Activated CD4-positive, alpha-beta T cell treated with anti-CD3 and anti-CD28 coated beads, Interleukin-2, amount 10 ng/mL, durations not matched to agents 24 days and 14 days (primary cell): ENCODE measurements at places on chromosomes 5 and 9. TPM values are rescaled to one million over a fixed set of nuclear protein-coding genes. Genes with fewer than 3 reads are reported as not detected.
A peak's percentile ranks its signal among the peaks of the same experiment; 100 is the strongest.

Gene NUDT2
- 30.4 and 31.9 TPM in 2 replicates for total RNA-seq

Gene FOXD4L6
- total RNA-seq = not detected in 2 replicates

Gene TEX53
- not detected in 2 replicates for total RNA-seq

Gene PHF24
- total RNA-seq = 0.14 and 0.57 TPM in 2 replicates

Gene PLPP7
- total RNA-seq = not detected in 2 replicates

Gene CEP78
- total RNA-seq = 34.5 and 39.1 TPM in 2 replicates

Gene C6
- total RNA-seq = not detected in 2 replicates

Gene FST
- total RNA-seq = 0.33 and 0.75 TPM in 2 replicates

Gene SNX24
- total RNA-seq = 0.37 and 0.45 TPM in 2 replicates

Gene CIZ1
- 142 and 143 TPM in 2 replicates for total RNA-seq

Gene SPINK5
- not detected in 2 replicates for total RNA-seq

Gene SPINK6
- total RNA-seq = not detected in 2 replicates

Gene RIC1
- 20.2 and 20.4 TPM in 2 replicates for total RNA-seq

Gene PCDHA1
- not detected in 2 replicates for total RNA-seq

DNA sequence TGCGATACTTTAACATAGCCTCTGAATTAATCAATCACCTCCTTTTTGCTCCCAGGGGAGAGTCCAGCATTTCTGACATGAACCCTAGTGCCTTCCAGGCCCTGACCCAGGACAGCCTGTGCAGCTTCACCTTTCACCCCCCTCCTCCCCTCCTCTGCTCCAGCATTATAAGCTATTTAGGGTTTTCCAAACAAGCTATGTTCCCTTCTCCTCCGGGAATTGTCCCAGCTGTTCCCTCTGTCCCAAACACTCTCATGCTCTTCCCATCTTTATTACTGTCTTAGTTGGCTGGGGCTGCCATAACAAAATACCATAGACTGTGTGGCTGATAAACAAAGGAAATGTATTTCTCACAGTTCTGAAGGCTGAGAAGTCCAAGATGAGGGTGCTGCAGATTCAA is 161.5 kb downstream of the EBF1 start:
- no peak for DNase-seq

DNA sequence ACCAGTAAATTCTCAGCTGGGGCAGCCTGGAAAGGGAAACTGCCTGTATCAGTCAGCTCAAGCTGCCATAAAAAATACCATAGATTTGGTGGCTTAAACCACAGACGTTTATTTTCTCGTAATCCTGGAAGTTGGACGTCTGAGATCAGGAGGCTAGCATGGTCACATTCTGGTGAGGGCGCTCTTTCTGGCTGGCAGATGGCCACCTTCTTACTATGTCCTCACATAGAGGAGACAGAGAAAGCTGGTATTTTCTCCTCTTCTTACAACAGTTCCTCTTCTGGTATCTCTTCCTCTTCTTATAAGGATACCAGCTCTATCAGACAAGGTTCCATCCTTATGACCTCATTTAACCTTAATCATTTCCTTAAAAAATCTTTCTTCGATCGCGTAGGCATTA is 50.5 kb upstream of the RFX3 start:
- DNase-seq = no peak

DNA sequence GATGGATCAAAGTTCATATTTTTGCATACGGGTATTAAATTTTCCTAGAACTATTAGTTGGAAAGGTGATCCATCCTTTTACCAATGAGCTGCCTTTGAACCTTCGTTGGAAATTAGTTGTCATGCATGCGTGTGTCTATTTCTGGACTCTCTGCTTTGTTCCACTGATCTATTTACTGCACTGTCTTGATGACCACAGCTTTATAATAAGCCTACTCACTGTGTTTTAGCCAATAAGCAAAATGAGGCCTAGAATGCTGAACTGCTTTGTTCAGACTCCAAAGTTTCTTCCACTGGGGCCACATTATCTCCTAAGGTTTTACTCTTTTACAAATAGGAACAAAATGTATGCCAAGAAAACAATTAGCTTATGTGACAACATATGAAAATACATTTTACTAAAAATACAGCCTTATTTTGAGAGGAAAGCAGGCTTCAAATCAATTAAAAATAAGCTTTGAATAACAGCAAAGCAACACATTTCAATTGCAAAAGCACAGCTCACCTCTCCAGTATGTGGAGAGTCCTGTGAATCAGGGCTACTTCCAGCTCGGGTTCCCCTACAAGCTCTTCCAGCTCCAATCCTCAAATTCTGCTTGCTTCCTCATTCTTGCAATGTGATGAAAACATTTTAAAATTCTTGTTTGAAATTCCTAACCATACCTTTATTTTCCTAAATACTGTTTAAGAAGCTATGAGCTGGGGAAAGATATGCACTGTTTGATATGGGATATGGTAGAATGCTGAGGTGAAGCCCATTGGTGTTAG is 72.0 kb downstream of the RETREG1 start:
- no peak for DNase-seq

DNA sequence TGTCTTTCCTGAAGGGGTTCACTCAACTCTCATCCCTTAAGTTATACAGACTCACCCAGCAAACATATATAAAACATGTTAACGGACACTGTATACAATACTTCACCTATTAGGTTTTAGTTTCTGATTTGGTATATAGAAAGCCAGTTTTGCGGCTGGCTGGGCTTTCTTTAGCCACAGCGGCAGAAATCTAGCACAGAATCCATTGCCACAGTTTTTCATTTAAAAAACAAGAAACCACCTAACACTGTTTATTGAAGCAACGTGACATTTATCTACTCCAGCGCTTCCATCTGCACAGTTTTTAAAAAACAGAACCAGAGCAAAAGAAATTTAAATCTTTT is 67.3 kb downstream of the SNX30 start:
- no peak for DNase-seq

GRCh38 chr9:109488351-109488750 is 9.8 kb downstream of the PTPN3 start:
- no peak for DNase-seq

DNA sequence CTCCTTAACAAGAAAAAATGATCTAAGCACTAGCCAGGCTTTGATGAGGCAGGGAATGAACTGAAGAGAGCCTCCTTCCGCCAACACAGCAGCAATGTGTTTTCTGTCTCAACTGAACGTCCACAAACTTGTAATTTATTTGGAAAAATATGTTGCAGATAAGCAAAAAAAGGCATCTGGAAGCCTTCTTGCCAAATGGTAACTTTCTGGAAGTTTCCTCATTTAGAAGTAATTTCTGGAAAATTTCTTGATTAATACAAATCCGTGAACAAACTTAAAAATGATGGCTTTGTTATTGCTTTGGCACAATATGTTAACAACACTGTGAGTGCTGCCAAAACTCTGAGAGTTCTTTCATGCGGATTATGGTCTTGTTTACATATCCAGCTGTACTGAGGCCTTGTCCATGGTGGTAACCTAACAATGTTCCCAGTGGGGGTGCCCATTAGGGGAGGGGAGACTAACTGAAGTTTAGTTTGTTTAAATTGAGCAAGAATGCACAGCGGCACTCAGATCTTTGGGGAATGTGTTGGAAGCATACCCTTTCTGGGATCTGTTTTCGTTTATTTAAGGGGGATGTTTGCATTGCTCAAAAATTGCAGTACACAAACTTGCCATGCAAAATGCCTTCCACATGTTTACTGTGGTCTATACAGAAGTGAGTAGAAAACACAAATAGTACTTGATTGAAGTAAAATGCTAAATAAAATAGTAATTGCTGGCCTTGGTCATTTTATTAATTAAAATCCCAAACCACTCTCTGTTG is 334.7 kb downstream of the NR2F1-AS1 start:
- no peak for DNase-seq

DNA sequence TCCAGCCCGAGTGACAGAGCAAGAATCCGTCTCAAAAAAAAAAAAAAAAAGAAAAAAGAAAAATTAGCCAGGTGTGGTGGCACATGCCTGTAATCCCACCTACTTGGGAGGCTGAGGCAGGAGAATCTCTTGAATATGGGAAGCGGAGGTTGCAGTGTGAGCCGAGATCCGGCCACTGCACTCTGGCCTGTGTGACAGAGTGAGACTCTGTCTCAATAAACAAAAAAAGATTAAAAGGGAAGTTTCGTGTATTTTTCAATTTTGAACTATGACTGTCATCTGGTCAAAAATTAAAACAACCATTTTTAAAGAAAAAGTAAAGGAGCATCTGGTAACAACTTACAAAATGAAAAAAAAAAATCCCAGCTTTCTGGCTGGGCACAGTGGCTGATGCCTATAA is 36.3 kb upstream of the PLIN2 start:
- no peak for DNase-seq

DNA sequence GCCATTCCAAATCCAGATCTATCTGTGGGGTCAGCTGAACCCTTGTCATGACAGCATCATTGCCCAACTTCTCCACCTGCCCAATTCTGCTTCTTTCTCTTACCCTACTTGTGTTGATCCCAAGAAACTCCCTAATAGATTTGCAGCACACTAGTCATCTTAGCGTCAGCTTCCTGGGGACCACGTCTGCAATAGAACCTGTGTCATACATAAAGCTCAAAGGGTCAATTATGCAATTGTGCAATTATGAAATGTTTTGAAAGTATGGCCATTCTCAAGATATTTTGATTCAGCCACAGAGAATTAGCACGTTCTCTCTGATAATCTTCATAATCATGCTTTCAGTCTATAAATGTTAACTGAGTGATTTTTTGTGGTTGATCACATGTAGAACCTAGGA is 87.4 kb upstream of the PAPPA start:
- no peak for DNase-seq

- peak; percentile 85 for DNase-seq
These were observed 709 bp downstream of the UAP1L1 start for GRCh38 chr9:137077758-137078693.

DNA sequence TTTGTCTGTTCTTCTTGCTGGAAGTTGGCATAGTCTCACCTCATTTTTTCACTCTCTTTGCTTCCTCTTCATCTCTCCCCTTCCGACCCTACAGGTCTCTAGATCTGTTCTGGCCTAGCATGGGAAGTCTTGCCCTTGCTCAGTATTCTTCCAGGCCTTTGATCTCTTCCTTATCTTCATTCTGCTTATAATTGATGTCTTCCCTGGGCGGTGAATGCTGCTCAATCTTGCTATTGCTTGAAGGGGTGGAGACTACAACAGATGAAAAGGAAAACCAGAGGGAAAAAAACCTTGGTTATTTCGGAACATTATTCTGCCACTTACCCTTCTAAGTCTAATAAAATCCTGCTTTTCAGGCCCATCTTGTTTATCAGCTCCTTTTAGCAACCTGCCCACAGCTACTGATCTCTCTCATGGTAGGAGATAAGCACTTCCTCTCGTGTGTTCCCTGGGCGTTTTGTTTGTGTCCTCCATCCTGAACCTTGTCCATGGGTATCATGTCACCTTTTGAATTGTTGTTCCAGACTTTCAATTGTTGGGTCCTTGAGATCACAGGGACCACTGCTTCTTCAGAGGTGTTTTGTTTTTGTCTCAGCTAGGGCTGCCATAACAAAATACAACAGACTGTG is 375.6 kb downstream of the ADGRV1 start:
- DNase-seq = no peak

- DNase-seq = no peak
These were observed 75.6 kb downstream of the VCAN start for GRCh38 chr5:83547161-83547560.

- no peak for DNase-seq
These were observed 78.8 kb downstream of the USP20 start for GRCh38 chr9:129914051-129914450.

DNA sequence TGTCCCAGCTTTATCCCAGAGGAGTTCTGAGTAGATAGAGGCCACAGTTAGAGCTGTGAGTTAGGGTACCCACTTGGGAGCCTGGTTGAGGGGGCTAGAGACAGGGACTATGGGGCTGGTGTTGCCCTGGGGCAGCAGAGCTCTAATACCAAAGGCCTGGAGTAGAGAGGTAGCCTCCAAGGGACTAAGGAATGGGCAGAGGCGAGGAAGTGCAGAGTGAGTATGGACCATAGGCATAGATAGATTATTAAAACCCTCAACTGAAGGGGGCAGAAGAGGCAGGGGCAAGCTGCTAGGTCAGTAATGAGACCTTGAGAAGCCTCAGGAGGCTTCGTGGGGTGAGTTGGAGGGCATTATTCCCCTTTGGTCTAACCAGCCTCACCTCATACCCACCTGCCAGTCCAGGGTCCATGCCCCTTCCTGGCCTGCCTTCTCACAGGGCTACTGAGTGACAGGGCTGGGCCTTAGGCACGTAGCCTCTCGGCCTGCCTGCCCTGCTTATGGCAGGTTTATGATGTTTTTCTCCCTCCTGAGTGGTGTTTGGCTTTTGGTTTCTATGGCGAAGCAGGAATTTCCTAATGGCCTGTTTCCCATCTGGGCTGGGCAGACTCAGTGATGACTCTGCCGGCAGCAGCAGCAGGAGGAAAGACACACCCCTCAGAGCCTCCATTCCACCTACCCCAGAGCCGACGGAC is 8.0 kb downstream of the PDLIM4 start:
- no peak for DNase-seq

- DNase-seq = no peak
These were observed 111.4 kb downstream of the CCDC192 start for GRCh38 chr5:127814588-127814973.

DNA sequence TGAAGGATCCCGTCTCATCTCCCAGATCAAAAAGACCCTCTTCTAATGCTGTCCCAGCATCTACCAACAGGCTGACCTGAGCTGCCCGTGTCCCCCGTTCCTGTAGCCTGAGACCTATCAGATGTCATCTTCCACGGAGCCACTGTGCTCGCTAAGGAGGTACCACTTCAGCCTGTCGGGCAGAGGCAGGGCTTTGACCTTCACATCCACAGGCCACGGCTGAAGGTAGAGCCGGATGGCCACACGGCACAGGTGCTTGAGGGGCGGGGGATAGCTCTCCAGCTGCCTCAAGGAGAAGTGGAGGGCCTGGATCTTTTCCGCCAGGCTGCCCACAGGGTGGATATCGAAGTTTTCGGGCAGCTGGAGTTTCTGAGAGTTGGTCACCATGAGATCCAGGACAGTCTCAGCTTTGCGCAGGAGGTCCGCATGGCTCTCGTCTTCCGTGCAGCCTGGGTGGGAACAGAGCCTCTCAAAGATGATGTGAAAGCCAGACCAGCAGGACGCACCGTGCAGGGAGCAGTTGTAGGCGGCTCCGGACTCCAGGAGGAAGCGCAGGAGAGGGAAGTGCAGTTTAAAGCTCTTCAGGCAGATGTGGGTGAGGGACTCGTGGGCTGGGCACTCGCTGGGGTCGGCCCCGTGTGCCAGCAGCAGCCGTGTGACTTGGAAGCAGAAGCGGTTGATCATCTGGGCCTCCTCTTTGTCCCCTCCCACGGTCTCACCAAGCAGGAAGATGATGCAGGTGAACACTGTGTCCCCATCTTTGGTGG is 4.1 kb downstream of the ASB6 start:
- DNase-seq = peak; percentile 56

DNA sequence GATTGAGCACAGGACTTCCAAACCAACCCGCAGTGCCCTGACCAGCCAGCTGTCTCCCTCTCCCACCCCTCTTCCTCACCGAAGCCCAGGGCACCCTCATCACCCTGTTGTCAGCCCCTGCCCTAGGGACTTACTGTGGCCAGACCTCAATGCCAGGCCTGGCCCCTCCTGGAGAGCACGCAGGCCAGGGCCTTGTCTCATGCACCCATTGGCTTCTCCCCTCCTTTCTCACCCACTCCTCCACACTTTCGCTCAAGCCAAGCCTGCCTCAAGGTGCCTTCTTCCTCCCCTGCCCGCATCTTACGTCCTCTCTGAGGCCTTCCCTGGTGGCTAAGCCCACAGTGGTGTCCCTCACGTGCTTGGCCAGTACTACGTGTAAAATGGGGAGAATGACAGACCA is 33.3 kb upstream of the N4BP3 start:
- no peak for DNase-seq
